ENCODE measurements at places on chromosomes 5 and 9. TPM values are rescaled to one million over a fixed set of nuclear protein-coding genes. Genes with fewer than 3 reads are reported as not detected.

PKD2L2 gene
- total RNA-seq, result not detected

F2RL2 gene
- 0.29 TPM for total RNA-seq

FIBCD1 gene
- total RNA-seq, result 6.4 TPM

C5orf58 gene
- total RNA-seq, result not detected

MLANA gene
- total RNA-seq, result not detected

F12 gene
- not detected for total RNA-seq

IFNE gene
- 0.73 TPM for total RNA-seq

PCDHAC1 gene
- not detected for total RNA-seq

INVS gene
- 41.9 TPM for total RNA-seq

ADGRD2 gene
- total RNA-seq, result not detected

BAAT gene
- total RNA-seq, result not detected

TMEM267 gene
- total RNA-seq, result 51.3 TPM

NMUR2 gene
- not detected for total RNA-seq

RAPGEF1 gene
- total RNA-seq, result 57.1 TPM

OTP gene
- not detected for total RNA-seq

TRIM52 gene
- total RNA-seq, result 13.0 TPM

CYLC2 gene
- not detected for total RNA-seq

GALT gene
- total RNA-seq, result 148 TPM

CER1 gene
- not detected for total RNA-seq

ACOT12 gene
- not detected for total RNA-seq

ACTBL2 gene
- not detected for total RNA-seq

ZDHHC11B gene
- 42.4 TPM for total RNA-seq

SIT1 gene
- total RNA-seq, result 2.0 TPM

CD72 gene
- not detected for total RNA-seq

RCL1 gene
- 14.2 TPM for total RNA-seq

HK3 gene
- not detected for total RNA-seq

TDRD7 gene
- 15.6 TPM for total RNA-seq

GMCL2 gene
- not detected for total RNA-seq

PLAC8L1 gene
- total RNA-seq, result not detected

CTXN3 gene
- not detected for total RNA-seq

GARNL3 gene
- total RNA-seq, result 35.8 TPM

BTNL9 gene
- total RNA-seq, result 108 TPM

Measured in stomach (tissue), 19 donors.